ENCODE measurements at places on chromosomes 2 and 18.

DNA sequence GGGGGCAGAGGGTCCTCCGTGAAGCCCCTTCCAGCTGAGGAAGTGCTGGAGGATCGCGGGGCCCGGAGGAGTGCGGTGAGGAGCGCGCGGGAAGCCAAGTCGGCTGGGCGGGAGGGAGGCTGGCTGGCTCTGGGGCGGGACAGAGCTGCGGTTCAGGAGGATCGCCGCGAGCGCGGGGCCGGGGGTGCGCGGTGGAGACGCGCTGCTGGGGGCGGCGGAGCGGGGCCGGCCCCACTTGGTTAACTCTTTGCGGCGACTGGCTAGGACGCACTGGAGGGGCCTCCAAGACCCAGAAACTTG lies 464 bp downstream of the CYBRD1 start:
- peak; percentile 73 for DNase-seq
- H3K27me3 ChIP-seq: no peaks in the 10 kb centered on the region
- peak overlapping the region; percentile 92 for H3K4me3 ChIP-seq
- peak overlapping the region; percentile 98 for H3K27ac ChIP-seq
- peaks cover 18% of the 10 kb centered on the region for H3K4me1 ChIP-seq

DNA sequence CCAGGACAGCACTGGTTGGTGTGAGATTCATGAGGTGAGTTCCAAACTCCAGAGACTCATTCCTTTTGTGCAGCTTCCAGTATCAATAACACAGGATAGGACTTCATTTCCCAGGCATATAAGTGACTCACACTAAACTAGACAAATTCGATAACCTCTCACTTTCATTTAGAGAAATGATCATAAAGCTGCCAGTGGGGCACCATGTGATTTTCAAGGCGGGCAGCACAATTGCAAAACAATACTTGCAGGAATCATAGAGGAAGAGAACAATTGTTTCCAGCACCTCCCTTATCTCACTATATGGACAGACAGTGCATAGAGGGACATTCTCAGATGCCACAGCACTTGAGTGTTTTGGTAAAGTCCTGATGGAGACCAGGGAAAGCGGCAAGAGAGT lies 31.3 kb upstream of the DNAH7 start:
- no peak overlapping the region for H3K4me3 ChIP-seq
- no peak for DNase-seq
- no peaks in the 10 kb centered on the region for H3K36me3 ChIP-seq
- no peaks in the 10 kb centered on the region for H3K27me3 ChIP-seq
- no peak overlapping the region for H3K27ac ChIP-seq

GRCh38 chr2:207140265-207140664 lies 25.5 kb downstream of the KLF7 start:
- H3K27me3 ChIP-seq: no peaks in the 10 kb centered on the region
- peak overlapping the region; percentile 81 for H3K27ac ChIP-seq
- H3K4me3 ChIP-seq: no peak overlapping the region
- peaks cover 100% of the 10 kb centered on the region for H3K4me1 ChIP-seq

DNA sequence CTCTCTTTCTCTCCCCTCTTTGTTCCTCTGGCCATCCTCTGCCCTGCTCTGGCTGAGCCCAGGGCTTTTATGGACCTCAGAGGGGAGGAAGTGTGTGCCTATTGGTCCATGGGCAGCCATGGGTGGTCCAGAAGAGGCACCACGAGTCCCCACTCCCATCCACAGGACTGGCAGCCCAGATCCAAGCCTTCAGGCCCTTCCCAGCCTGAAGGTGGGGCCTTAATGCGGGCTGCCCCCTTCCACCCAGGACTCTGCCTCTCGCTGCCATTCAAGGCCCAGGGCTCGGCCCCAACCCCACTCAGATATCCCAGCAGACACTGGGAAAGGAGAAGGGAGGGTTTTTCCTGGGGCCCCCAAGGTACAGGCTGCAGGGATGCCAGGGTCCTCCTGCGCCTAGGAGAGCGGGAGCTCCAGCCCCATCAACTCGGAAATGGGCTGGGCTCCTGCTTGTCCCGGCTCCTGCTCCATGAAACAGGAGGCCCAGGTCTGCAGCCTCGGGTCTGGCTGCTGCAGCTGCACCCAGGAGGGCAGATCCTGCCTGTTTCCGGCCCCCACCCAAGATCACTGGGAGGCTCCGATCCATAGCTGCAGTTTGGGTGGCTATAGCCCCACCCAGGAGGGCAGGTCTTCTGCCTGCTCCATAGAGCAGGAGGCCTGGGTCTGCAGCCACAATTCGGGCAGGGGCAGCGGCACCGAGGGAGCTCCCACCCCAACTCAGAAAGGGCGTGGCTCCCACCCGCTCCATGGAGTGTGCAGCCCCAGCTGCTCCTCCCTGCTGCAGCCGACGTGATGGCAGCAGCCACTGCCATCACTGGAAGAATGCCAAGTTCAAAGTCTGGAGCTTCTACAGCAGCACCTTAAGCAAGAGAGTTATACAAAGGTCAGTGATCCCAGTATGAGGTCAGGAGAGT lies 116.6 kb upstream of the RBBP8 start:
- DNase-seq: no peak
- no peaks in the 10 kb centered on the region for H3K27me3 ChIP-seq
- H3K4me1 ChIP-seq: no peaks in the 10 kb centered on the region
- no peak overlapping the region for H3K4me3 ChIP-seq

DNA sequence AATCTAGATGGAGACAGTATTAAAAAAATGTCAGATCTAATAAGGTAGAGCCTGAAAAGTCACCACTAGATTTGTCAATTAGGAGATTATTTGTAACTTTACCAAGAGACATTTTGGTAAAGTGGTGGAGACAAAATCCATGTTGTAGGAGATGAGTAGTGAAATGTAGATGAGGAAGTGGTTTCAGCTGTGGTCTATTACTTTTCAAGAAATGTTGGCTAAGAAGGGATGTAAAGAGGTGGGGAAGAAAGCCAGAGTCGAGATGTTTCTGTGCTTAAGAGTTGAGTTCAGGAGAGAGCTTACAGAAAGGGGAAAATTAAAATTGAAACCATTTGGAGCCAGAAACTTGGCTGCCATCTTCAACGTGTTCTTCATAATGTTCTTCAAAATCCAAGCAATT lies 22.2 kb downstream of the ACVR2A start:
- no peak for DNase-seq
- H3K27me3 ChIP-seq: no peaks in the 10 kb centered on the region
- no peak overlapping the region for H3K27ac ChIP-seq
- H3K36me3 ChIP-seq: no peaks in the 10 kb centered on the region
- H3K4me3 ChIP-seq: no peak overlapping the region

DNA sequence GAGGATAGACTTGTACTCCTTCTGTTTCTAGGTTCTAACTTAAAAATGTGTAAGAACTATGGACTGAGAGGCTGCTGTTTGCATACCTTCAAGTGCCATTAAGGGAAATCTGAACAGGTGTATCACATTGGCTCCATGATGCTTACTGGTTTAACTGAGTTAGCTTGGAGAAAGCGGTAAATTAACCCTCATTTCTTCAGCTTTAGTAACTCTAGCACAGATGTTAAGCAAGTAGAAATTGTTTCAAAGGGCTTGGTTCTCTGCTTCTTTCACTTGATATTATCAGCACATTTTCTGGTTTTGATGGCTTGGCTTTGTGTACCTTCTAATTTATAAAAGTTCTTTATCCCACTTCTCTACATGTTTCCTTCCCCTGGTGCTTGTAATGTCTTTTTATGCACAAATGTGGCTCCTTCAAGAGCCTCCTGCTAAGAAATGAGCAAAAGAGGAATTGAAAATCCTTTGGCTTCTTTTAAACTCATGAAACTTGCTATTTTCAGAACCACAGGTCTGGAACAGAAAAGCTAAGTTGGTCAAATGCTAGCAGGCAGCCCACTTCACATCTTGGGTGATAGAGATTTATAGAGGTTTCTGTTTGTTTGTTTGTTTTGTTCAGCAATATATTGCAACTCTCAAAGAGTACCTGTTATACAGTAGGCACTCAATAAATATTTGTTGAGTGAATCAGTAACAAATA lies 249.9 kb upstream of the THUMPD2 start:
- H3K4me1 ChIP-seq: no peaks in the 10 kb centered on the region
- no peak overlapping the region for H3K4me3 ChIP-seq

DNA sequence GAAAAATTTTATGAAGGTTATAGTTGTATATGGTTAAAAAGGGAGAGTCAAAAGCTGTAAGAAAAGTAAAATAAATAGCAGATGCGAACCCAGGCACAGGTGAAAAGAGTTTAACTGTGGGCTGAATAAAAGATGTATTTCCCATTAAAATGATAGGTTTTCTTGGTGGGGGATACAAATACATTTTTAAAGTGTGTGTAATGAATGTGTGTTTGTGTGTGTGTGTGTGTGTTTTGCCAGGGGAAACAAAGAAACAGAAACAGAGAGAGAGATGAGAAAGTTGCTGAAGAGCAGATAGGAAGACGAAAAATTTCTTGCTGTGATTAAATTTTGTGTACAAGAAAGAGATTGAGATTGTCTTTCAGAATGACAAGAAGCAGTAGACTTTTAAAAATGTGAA lies 12.1 kb downstream of the TFPI start:
- no peaks in the 10 kb centered on the region for H3K4me1 ChIP-seq
- H3K27ac ChIP-seq: peak overlapping the region; percentile 48
- no peak for DNase-seq
- H3K4me3 ChIP-seq: no peak overlapping the region
- no peaks in the 10 kb centered on the region for H3K36me3 ChIP-seq

DNA sequence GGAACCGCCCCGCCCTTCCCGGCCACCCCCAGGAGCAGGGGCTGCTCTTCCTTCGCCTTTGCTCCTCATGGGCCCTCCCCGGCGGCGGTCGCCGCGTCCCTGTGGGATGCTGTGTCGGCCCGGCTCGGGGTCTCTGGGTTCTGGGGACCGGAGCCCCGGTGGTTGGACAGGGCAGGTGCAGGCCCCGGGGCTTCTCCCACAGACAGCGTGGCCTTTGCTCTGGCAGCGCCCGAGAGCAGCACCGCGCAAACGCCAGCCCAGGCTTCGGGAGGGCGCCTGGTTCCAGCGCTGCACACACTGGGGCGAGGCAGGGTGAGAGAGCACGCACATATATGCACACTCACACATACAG lies 9.0 kb upstream of the KCNG2 start:
- no peak overlapping the region for H3K27ac ChIP-seq
- H3K4me3 ChIP-seq: no peak overlapping the region
- DNase-seq: peak; percentile 48
- no peaks in the 10 kb centered on the region for H3K36me3 ChIP-seq
- no peaks in the 10 kb centered on the region for H3K4me1 ChIP-seq
- H3K27me3 ChIP-seq: peaks cover 49% of the 10 kb centered on the region

- H3K36me3 ChIP-seq: no peaks in the 10 kb centered on the region
- no peak for DNase-seq
- H3K4me1 ChIP-seq: peaks cover 76% of the 10 kb centered on the region
- H3K27ac ChIP-seq: peak overlapping the region; percentile 72
- H3K27me3 ChIP-seq: no peaks in the 10 kb centered on the region
Observed at GRCh38 chr2:33145459-33145858, 198.7 kb downstream of the LTBP1 start.

DNA sequence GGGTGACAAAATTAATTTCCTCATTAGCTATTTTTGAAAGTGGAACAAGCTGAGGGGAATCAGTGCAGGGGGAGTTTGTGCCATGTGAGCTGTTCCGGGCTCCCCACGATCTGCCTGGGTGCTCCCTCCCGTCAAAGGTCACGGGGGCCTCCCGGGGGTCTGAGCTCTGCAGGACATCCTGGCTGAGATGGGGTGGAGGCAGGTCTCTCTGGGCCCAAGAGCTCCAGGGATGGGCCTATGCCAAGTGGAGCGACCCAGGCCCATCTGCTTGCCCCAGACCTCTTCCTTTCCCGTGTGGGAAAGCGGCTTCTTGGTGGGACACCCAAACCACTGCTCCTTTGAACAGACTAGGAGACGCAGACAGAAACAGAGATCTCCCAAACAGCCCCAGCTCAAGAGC lies 143.3 kb upstream of the ID2 start:
- H3K4me3 ChIP-seq: no peak overlapping the region
- DNase-seq: no peak
- no peaks in the 10 kb centered on the region for H3K36me3 ChIP-seq
- H3K27me3 ChIP-seq: no peaks in the 10 kb centered on the region
- H3K4me1 ChIP-seq: no peaks in the 10 kb centered on the region

DNA sequence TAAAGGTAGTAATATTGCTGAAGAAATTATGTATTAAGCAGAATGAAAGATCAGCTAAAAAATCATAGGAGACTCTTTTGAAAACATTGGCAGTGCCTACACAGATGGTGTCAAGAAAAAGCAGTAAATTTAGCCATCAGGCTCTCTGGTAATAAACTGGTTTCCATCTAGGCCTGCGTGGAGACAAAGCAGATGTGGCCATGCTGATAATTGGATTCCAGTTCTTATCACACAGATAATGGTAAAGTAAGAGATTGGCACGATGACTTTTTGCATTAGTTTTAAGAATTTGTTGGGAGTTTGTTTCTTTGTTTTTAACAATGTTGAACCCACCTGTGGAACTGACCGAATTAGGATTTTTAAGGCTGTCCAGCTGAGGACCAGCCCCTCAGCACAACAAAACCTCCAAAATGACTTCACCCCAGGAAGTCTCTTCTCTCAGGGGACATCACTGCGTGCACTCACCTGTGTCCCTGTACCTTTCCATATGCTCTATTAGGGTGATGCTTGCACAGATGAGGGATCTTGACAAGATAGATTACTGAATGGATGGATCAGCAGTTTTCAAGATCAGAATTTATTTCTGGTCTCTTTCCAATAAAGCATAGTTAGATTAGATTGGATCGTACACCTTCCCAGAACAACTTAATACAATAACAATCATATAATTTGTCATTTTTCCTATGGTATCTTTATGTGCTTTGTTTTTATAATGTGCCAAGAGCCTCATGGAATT lies 69.1 kb upstream of the DNAJC10 start:
- H3K4me3 ChIP-seq: no peak overlapping the region
- DNase-seq: no peak
- H3K27me3 ChIP-seq: no peaks in the 10 kb centered on the region
- H3K36me3 ChIP-seq: no peaks in the 10 kb centered on the region

- H3K27ac ChIP-seq: no peak overlapping the region
- DNase-seq: peak; percentile 78
- no peaks in the 10 kb centered on the region for H3K36me3 ChIP-seq
- no peak overlapping the region for H3K4me3 ChIP-seq
Observed at GRCh38 chr2:73156539-73157124, 43.9 kb upstream of the RAB11FIP5 start.

GRCh38 chr2:60735496-60736250 lies 20.4 kb upstream of the PAPOLG start:
- H3K36me3 ChIP-seq: no peaks in the 10 kb centered on the region
- H3K4me3 ChIP-seq: peak overlapping the region; percentile 28
- H3K27me3 ChIP-seq: no peaks in the 10 kb centered on the region
- DNase-seq: no peak
- H3K4me1 ChIP-seq: peaks cover 8% of the 10 kb centered on the region

GRCh38 chr2:113084249-113085000 lies 16.7 kb downstream of the IL1F10 start:
- H3K27me3 ChIP-seq: no peaks in the 10 kb centered on the region
- H3K4me1 ChIP-seq: no peaks in the 10 kb centered on the region
- no peaks in the 10 kb centered on the region for H3K36me3 ChIP-seq
- H3K4me3 ChIP-seq: no peak overlapping the region
- no peak overlapping the region for H3K27ac ChIP-seq
- no peak for DNase-seq

- no peak for DNase-seq
- H3K27me3 ChIP-seq: no peaks in the 10 kb centered on the region
- H3K4me1 ChIP-seq: peaks cover 26% of the 10 kb centered on the region
- H3K27ac ChIP-seq: no peak overlapping the region
Observed at GRCh38 chr2:207891086-207891844, 121.6 kb upstream of the FZD5 start.
